ENCODE measurements at places on chromosomes 7 and 10.

GRCh38 chr10:81875467-81876252 is 666 bp downstream of the NRG3 start:
- DNase-seq, result no peak

DNA sequence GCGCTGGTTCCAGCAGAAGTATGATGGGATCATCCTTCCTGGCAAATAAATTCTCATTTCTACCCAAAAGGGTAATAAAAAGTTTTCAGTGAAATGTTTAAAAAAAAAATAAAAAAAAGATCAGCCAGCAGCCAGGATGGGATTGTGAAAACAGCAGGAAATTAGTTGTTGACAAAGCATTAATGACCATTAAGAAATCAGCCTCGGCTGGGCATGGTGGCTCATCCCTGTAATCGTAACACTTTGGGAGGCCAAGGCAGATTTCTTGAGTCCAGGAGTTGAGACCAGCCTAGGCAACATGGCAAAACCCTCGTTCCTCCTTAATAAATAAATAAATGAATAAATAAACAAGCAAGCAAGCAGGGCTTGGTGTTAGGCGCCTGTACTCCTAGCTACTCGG is 82.6 kb downstream of the PTEN start:
- DNase-seq, result no peak

DNA sequence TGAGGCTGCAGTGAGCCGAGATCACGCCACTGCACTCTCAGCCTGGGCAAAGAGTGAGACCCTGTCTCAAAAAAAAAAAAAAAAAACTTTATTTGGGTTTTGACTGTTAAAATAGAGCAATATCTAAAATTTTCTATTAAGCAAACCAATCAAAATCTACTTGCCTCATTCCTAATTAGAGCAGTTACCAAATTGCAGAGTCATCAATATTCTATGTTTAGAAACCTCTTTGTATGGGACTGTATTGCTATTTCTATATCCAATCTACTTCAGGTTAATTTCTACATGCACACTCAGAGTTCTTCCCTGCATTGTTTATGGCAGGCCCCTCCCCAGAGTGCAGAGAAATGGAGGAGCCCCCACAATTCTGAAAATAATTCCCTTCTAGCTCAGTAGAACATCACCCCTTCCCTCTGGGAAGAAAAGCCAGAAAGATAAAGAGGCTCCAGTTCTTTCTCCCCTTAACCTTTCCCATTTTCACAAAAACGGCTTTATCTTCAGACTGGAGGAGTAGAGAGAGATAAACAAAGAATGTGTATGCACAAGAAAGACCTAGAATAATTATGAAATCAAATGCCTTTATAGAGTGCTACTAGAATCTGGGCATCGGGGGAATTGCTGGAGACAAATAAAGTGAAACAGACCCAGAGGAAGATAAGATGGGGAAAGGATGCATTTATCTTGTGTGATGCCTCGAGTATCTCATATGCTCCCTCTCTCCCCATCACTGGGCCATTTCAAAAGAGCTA is 17.9 kb downstream of the SCRN1 start:
- DNase-seq, result no peak

DNA sequence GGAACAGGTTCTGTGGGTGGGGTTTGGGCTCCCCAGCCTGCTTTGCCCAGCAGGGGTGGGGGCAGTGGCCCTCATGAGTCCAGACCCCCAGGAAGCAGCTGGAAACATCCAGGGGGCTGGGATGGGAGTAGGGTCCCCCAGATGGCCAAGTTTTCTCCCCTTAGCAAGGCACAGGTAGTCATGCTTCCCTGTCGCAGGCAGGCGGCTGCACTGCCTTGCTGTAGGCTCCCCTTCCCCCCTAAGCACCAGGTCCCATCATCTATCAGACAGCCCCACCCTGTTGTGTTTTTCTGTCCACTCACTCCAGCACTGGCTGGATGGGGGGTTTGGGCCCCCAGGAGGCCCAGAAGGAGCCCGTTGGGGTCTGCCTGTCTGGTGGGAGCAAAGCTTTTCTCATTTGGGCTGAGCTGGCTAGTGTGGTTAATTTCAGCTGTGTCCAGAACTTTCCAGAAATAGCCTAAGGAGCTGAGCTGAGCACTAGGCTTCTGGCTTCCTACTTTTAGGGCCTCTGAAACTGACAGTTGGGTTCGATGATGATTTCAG is 7.9 kb downstream of the BRI3 start:
- no peak for DNase-seq

DNA sequence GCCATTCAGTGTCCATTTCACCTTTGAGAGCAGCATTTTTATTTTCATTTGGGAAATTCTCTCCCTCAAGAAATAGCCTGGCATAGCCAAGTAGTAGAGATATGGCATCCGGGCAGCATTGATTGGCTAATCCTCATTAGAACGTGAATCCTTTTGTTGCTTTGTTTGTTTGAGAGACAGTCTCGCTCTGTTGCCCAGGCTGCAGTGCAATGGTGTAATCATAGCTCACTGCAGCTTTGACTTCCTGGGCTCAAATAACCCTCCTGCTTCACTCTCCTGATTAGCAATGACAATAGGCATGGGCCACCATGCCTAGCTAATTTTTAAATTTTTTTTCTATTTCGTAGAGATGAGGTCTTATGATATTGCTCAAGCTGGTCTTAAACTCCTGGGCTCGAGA is 1174.9 kb upstream of the AUTS2 start:
- DNase-seq, result no peak

DNA sequence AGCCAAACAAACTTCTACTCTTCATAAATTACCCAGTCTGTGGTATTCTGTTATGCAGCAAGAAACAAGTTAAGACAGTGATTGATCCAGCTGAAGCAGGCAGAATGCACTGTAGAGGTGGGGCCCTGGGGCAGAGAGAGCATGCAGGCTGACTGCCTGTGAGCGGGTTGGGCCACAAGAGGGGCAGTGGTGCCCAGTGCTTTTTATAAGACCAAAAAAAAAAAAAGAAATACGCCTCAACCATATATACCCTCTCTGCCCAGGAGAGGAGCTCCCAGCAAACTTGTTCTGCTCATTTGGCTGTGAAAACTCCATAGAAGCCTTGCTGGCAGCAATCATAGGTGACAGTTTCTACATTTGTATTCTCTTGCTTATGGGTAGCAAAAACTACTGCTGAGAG is 104.7 kb downstream of the SORBS1 start:
- no peak for DNase-seq

DNA sequence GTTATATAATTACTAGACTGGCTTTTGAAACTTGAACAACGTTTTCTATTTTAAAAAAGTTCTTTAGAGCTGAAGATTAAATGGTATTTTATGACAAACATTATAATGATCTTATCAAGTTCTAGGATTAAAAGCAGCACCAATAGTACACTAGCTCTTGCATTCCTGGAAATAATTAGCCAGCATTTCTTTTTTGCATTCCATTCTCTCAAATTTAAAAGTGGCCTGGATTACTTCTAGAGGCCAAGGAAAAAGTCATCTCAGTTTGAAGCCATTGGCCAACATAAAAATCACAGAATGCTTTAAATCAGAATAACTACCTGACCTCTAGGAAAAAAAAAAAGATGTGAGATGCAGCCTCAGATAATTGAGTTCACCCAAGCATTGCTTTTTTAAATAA is 1326.4 kb upstream of the SORCS1 start:
- no peak for DNase-seq

DNA sequence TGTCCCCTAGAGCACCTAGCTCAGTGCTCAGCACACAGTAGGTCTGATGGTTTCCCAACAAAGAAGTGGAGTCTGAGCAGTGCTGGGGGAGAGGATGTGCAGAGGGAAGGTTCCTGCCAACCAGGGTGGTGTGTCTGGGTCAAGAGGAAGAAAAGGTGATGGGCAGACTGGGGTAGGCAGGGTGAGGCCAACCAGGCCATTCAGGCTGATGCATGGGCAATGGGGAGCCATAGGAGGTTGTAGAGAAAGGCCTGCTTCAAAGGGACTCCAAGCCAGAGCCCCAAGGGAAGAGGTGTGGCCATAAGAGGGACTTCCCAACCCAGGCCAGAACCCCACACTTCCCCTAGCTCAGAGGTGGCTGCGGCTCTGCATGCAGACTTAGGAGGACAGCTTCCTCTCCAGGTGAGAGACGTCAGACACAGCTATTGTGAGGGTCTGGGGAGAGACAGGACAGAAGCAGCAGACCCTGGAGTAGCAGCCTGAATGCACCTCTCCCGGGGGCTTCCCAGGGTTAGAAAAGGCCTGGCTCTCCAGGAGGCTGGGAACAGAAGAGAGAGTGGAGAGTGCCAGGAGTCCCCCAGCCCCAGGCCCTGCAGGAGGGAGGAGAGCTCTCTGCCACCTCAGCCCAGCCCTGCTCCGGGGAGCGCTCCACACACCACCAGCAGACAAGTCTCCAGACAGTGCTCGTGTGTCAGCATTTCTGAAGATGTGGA is 87.4 kb upstream of the ZMIZ1 start:
- no peak for DNase-seq

DNA sequence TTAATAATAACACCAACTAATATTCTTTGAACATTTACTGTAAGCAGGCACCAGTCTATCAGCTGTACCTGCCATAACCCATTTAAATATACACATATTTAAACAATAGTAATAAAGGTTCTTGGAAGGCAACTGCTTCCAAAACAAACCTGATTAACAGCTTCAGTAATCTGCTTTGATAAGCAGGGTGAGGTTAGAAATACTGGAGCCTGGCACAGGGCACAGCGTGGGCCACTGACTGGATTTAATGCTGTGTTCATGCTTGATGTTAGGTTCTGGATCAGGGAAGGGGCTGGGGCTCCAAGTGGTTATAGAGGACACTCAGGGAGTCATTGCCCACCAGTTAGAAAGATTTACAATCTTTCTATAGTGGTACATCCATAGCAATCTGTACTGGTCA is 10.9 kb upstream of the C10orf120 start:
- DNase-seq, result no peak

- DNase-seq, result no peak
Measured at GRCh38 chr10:113732966-113733365, 18.5 kb upstream of the PLEKHS1 start.

DNA sequence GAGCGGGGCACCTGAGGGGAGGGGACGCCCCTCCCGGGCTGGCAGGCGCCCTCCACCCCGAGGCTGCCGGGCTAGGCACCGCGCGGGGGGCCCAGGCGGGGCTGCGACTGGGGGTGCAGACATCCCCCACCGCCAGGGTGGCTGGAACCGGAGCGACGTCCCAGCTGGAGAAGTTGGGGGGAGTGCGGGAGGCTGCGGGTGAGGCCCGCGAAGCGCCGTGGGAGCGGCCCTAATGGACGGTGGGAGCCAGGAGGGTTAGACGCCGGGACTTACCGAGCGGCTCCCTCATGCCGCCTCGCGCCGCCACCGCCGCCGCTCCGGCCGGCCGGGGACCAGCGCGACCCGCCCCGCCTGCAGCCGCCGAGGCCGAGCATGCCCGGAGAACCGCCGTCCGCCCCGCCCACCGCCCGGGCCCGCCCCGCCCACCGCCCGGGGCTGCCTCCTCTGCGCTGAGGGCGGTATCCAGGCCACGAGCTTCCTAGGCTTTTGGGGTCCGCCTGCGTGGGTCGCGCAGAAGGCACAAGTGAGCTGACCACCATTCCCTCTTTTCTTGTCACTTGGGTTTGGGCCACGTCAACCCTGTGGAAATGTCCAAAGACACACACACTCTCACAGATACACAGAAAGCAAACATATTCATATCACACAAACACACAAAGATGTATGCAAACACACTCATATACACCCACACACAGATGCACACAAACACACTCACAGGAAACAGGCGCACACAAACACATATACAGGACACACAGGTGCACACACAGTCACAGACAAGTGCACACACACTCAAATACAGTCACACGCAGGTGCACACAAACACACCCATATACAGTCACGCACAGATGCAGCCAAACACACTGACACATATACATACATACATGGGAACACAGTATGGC is at the start of gene JCAD:
JCAD (minus strand) TSS at position 378 of the 899 bp plus-strand sequence. CDS start 11,774 bp downstream, outside the sequence.
- DNase-seq, result no peak

- no peak for DNase-seq
Measured at GRCh38 chr7:106841896-106842390, 23.1 kb upstream of the PIK3CG start.

GRCh38 chr10:20254497-20254896 is 438.3 kb downstream of the PLXDC2 start:
- no peak for DNase-seq

DNA sequence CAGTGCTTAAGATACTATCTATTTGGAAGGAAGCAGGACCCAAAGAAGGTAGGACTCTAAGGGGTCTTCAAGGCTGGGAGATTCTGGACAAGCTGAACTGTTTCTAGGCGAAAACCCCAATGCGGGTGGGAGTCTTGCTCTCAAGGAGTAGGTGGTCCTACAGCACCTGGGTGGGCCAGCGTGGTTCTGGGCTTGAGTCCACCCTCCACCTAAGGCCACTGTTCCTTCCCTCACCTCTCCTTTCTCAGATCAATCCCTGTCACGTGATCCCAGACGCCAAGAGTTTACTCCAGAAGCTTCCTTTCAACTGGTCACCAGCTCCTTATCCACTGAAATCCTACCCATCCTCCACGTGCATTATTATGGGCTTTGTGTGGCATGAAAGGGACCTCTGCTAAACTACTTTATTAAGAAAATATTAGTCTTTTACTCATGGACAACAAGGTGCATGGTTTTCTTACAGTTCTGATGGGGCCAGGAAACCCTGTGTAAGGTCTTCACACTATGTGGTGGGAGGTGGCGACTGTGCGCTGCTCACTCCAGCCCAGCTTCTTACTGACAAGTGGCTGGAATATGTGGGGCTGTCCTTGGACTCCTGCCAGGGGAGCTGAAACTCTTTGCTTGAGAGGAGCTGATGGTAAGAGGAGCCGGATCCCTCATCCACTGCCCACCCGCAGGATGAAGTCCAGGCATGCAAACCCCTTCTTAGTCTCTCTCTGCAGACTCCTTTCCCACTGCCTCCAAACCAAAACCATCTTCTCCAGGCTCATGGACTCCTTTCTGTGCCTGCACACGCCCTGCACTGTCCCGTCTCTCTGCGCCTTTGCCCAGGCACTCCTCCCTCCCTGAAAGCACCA is 1.6 kb downstream of the ZNF746 start:
- DNase-seq, result peak; percentile 68

DNA sequence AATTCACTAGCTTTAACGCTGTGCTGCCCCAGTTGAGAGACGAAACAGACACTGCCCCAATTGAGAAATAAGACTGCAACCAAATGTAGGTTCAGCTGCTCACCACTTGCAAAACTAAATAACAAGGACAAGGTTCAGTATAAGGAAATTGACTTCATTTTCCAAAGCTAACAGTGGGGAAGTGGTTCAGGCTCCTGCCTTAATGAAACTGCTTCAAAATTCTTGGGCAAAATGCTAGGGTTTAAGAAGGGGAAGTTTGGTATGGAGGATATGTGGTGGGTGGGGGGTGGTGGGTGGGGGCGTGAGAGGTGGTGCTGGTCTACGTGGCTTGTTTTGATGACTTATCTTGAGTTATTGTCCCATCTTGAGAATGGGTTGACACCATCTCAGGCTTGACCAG is 21.8 kb downstream of the MRPL32 start:
- no peak for DNase-seq

GRCh38 chr10:48215486-48216203 is 58.9 kb downstream of the FRMPD2 start:
- peak; percentile 5 for DNase-seq

- no peak for DNase-seq
Measured at GRCh38 chr10:104143829-104144228, 21.9 kb downstream of the SFR1 start.

DNA sequence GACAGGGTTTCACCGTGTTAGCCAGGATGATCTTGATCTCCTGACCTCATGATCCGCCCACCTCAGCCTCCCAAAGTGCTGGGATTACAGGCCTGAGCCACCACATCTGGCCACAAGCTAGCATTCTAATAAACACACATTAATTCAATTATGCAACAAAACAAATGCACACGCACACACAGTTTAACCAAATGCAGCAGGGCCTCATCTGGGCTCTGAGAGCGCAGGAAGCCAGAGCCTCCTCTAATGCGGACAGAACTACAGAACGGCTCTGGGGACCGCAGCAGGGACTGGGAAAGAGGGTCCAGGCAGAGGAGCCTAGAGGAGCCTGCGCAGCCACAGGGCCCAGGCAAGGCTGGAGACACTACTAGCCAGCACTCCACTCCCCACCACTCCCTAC is 3.8 kb downstream of the MAD1L1 start:
- DNase-seq, result no peak
